ENCODE measurements at places on chromosomes 7 and 10.
A peak's percentile ranks its signal among the peaks of the same experiment; 100 is the strongest.

DNA sequence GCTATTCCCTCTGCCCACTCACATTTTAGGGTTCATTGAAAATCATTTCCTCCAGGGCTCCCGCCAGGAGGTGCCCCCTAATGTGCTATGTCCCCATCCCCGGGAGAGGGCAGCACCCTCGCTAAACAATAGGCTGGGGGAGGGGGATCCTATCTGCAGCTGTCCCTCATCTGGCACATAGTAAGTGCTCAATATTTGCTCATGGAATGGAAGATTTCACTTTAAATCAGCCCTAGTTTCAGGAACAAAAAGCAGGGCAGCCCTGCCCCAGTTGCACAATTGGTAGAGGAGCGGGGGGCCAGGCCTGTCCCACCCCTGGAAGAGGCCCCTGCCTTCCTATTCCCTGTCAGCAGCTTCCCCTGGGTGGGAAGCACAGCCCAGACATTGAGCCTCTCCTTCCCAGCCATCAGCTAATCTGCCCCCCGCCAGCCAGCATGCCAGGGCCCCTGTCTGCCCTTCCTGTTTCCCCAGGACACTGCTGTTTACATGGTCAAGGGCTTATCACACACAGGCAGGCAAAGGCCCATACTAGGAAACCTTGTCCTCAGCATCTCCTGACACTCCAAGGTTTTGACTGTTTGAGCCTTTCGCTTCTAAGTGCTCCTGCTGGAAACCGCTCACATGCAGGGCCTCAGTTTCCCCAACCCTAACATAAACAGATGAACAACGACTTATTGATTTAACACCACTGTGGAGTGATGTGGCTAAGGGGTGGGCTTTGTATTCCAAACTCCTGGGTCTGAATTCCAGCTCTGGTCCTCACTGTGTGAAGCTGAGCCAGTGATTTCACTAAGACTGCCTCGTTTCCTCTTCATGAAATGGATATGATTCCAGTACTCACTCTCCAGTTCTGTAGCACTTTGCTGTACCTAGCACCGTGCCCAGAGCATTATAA is 130.7 kb upstream of the ZMIZ1 start:
- peak; percentile 43 for DNase-seq

DNA sequence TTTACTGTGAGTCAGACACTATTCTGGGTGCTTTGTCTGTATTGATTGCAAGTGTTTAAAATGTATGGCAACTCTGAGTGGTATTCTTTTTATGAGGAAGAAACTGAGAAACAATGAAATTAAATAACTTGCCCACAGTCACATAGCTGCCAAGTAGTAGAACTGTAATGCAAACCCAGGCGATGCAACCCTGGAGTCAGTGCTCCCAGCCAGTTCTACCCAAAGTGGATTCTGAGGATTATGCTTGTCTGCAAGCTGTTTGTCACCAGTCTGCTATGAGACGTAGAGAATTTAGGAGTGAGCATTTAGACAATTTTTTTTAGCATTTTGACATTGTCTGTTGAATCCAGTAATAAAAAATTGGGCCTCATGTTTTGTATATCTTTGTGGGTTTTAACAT is 306.0 kb upstream of the LRGUK start:
- no peak for DNase-seq

DNA sequence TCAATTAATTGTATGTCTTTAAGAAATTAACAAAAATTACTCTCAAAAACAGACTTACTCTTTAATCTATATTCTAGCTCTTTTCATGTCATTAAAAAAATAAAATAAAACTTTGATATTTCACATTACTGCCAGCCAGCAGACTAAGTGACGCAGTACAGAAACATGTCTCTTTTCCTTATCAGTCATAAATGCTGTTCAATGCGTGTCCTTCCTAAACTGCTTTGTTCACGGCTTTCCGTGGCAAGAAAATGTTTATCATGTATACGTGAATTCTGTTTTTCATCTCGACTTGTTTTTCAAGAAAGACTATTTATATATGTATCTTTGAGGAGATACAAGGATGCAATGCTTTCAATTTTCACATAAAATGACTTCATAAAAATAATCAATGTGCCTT is 182.4 kb downstream of the DOCK4 start:
- no peak for DNase-seq

- DNase-seq: no peak
Measured at GRCh38 chr10:87880336-87880735, 16.9 kb downstream of the PTEN start.

DNA sequence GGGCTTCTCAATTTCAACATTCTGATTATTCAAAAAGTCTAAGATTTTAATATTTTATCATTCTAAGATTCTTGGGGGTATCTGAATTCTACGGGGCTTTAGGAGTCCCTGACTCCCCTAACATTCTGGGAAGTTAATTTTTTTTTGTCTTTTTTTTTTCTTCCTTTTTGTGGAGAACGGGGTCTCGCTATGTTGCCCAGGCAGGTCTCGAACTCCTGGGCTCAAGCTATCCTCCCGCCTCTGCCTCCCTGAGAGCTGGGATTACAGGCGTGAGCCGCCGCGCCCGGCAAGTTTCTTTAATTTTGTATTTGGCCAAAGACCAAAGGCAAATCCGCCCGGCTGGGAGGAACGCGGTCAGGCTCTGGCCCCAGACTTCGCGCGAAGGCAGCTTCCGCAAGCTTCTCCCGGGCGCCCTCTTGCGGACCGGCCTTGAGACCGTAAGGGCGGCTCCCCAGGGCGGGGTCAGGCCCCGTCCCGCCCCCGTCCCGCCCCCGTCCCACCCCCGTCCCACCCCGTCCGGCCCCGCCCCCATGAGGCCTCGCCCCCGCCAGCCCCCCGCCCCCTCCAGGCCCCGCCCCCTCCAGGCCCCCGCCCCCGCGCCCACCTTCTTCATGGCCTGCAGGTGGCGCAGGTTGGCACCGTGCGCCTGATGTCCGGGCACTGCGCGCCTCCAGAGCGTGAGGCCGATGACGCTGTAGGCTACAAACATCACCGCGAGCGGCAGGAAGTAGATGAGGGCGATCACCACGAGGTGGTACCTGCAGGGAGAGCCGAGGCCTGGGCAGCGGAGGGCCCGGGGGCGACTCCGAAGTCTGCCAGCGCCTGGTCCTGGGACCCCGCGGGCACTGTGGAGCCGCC is 8.2 kb downstream of the TACR2 start:
- peak; percentile 92 for DNase-seq

DNA sequence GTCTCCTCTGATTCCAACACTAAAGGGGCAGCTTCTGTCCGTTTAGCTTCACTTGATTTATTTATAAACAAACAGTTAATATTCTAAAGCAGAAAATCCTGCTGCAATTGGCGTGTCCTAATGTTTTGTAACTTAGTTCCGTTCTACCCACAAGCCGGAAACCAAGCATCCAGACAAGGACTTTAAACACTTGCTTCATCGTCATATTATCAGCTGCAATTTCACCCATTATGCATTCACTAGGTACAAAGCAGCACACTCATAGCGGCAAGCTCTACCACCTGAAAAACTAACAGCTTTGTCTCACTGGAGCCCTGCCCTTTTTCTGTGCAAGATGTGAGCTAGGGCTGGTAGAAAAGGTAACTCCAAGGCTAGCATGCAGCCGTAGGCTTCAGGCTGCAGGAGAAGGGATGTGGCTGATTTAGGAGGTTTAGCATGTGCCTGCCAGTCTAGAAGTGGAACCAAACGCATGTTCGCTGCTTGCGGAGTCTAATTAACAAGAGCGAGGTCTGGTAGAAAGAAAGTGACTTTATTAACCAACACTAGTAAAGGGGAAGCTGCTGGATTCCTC is 43.7 kb upstream of the BPGM start:
- DNase-seq: no peak

DNA sequence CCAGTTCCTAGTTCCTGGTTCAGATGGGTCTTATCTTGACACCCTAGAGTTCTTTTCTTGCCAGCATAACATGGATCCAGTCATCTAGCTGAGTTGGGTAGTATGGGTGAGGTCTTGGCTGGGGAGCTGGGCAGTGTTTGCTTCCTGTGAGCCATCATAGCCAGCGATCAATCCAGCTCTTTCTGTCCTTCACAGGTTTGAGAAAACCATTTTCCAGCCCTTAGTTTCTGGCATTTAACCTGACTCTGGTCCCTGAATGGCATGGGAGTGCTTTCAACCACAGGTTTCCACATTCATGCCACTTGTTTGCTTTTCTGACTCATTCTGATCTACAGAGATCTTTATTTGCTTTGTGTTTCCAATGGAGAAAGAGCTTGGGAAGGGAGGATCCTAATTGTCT is 8.6 kb downstream of the SLC13A1 start:
- DNase-seq: no peak

DNA sequence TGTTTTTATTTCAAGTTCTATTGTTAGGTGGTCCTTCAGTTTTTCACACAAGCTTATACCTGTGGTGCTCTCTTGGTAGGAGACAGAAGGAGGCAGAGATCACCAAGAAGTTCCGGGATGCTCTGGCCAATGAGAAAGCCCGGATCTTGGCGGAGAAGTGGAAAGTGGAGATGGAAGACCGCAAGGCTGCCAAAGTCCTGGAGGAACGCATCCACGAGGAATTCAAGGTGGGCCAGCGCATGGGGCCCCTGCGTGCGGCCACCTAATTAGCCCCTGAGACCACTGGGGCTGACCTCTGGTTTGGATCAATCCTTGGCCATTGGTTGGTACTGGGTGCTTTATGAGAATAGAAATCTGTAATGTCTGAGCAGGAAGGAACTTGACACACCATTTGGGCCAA is 33.6 kb downstream of the SH2D4B start:
- no peak for DNase-seq

DNA sequence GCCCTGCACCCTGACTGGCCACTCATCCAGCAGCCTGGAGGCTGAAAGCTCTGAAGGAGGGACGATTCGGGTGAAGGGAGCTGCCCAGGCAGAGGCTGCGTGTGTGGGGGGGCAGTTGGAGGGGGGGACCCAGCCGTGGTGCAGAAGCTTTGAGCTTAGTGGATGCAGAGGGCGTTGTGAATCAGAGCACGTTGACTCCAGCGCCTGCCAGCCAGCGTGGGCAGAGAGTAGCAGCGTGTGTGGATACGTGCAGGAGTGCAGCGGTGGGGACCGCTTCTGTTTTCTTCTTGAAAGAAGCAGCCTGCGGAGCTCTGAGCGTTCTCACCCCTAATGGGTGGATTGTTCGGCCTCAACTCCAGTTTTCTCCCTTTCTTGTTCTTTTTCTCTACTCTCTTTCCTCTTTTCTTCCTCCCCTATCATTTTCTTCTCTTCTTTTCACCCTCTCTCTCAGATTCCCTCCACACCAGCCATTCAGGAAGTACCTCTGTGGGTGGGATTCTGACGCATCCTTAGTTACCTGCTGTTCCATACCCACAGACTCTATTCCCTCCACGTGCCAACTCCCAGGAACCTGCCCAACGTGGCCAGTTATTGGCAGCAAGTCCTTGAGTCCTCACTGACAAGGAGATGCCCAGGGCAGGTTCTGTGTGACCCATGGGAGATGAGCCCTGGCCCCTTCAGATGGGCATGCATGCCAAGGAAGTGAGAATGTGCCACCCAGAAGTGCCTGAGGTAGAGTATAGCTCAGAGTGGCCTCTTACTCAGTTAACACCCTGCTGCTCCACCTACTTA is 47.4 kb downstream of the SORCS3 start:
- no peak for DNase-seq

GRCh38 chr7:40300146-40300670 is 165.4 kb downstream of the SUGCT start:
- DNase-seq: no peak

GRCh38 chr7:105567821-105568220 is 13.5 kb downstream of the EFCAB10 start:
- DNase-seq: no peak

DNA sequence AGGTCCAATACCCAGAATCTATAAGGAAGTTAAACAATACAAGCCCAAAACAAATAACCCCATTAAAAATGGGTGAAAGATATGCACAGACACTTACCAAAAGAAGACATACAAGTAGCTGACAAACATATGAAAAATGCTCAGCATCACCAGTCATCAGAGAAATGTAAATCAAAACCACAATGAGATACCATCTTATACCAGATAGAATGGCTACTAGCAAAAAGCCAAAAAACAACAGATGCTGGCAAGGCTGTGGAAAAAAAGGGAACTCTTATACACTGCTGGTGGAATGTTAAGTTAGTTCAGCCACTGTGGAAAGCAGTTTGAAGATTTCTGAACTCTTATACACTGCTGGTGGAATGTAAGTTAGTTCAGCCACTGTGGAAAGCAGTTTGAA is 331.1 kb downstream of the KIF20B start:
- DNase-seq: no peak

GRCh38 chr10:30127120-30127541 is 67.7 kb upstream of the JCAD start:
- DNase-seq: no peak

- DNase-seq: no peak
Measured at GRCh38 chr7:13188236-13188805, 500.9 kb downstream of the ARL4A start.

DNA sequence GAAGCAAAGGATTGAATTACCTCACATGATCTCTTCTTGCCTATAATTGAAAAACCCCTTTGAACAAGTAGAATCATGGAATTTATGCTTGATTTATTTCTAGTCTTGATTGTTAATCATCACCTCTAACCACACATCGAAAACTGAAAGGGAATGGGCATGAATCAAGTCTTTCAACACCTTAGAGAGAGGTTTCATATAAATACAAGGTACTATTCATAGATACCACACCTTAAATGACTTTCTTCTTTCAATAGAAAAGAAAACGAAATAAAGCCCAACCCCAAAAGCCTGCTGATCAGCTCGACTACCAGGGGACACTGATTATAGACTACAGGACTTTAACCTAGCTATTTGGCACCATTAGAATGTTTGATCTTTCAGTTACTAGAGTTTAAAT is 128.6 kb upstream of the PTPRZ1 start:
- DNase-seq: no peak

DNA sequence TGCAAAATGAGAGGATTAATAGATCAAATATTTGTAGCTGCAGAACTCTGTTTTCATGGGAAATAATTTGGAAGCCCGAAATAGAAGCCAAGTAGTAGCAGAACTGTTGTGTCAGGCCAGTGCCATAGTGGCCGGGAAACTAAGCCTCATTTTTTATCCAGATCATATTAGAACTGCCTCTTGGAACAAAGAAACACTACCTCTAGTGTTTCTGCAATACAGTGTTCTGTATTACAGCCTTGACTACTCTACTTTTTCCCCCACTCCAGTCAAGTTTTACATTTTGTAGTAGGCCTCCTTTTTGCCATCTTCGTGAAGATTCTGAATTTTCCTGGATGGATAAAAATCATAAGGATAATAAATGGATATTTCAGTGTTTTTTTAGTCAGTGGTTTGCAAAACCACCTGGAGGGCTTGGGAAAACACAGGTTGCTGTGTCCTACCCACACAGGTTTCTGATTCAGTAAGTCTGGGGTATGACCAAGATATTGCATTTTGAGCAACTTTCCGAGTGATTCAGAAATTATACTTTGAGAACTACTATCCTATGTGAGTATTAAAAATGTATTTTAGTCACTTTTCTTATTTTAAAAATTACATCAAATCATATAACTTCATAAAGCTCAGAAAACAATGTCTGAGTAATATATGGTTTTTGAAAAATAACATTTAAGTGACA is 326.2 kb upstream of the KAT6B start:
- no peak for DNase-seq
